ENCODE measurements at places on chromosomes 3 and 15.

- DNase-seq: no peak
These were observed 28.7 kb downstream of the ATRIP start for GRCh38 chr3:48475188-48475587.

DNA sequence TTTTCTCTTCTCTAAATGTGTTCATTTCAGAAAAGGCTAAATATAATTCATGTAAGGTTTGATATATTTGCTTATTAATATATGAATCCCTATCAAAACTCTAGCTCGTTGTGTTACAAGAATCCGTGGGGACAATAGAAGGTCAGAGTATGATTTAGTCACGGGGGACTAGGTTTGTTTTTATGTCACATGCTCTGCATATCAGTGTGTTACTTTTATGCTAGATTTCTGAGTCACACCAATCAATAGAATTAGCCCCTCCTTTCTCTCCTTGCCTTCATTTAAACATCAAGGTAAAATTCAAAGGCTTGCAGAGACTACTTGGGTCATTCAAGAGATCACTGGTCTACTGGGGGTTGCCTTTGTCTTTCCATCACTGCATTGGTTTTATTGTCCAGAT, 636.1 kb downstream of the NR2F2 start:
- DNase-seq: no peak

DNA sequence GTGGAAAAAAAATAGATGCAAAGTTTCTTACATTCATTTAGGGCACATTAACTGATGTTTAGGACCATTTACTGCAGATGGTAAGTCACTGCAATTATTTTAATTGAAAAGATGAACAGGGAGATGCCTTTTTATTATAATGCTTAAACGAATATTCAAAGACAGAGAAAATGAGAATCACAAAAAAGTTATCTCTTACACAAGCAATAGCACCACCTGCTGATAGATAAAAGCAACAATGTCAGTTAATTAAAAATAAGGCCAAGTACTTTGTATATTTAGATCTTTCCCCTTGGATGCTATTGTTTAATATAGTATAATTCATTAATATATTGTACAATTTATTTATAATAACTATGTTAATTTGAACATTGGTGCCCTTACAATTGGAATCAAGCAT, 55.9 kb downstream of the IFT80 start:
- DNase-seq: peak; percentile 24

- peak; percentile 78 for DNase-seq
These were observed 45.0 kb upstream of the GK5 start for GRCh38 chr3:142270407-142270806.

Data from NB4 (cell line).